ENCODE measurements at places on chromosomes 3 and 15. TPM values are rescaled to one million over a fixed set of nuclear protein-coding genes. Genes with fewer than 3 reads are reported as not detected.
A peak's percentile ranks its signal among the peaks of the same experiment; 100 is the strongest.

- DNase-seq, result no peak
These were observed 19.5 kb downstream of the SECISBP2L start for GRCh38 chr15:49026700-49027099.

GRCh38 chr15:88016406-88016805 is 240.1 kb downstream of the NTRK3 start:
- DNase-seq, result no peak

GRCh38 chr15:67836477-67836876 is 3.4 kb downstream of the RNU6-1 start:
- DNase-seq, result peak; percentile 60

DNA sequence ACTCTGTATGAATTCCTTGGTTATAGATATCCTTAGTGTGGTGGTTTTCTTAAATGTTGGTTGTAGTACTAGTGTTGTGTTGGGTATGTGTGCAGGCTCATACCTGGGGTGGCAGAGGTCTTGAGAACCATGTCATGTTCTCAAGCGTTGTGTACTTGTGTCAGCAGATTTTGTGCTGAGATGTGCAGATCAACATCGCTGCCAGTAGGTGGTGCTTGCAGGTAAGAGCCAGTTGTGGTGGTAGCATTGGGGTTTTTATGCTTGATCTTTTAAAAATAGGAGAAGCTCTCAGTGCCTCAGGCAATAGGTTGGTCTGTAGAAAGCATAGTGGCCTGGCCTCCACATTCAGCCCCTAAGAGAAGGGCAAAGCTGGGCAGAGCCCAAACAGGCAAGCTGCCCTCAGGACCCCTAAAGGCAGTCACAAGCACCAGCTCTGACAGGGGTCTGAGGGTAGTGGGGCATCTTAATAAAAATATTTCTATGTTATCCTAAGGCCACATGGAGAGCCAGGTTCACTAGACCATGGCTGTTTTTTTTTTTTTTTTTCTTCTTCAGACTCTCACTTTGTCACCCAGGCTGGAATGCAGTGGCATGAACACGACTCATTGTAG is 164.0 kb downstream of the IL20RB start:
- DNase-seq, result no peak

DNA sequence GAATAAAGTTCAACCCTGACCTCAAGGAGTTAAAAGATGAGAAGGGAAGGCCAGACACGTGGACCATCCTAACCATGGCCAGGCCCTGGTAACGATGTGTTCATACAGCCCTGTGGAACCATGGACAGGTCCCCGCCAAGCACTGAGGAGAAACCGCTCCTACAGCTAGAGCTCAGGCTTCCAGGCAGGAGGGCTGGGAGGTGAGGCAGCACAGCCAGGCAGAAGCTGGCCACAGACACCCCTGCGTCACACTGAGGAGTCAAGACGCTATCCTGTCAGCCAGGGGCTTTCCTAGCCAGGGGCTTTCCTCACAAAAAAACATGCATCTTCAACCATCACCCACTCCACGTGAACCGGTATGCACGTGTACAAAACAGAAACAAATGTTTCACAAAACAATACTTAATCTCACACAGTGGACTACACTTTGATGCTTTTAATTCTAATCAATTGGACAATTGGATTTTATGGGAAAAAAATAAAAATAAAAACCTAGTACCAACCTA is 73.2 kb downstream of the TBC1D2B start:
- DNase-seq, result no peak

- peak; percentile 69 for DNase-seq
These were observed 794 bp downstream of the ARPP19 start for GRCh38 chr15:52567871-52568600.

DNA sequence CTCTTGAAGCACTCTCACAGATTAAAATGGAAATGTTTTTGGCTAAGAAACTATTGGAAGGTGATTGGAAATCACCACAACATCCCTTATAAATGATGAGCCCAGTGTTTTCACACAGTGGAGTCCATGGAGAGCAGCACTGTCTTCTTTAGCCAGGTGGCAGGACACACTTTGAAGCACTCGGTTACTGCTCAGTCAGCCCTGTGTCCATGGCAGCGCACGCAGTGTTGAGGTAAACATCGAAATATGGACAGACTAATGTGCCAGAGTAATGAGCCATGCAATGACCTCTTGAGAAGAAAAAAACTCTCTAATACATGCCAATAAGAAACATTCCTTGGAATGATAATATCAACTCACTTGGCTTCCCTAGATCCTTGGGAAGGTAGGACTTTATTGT is 66.6 kb downstream of the TGFBR2 start:
- peak; percentile 77 for DNase-seq

The UBE2E2 gene
- not detected for polyA plus RNA-seq

GRCh38 chr3:197406266-197406665 is 107.9 kb upstream of the DLG1 start:
- peak; percentile 19 for DNase-seq

GRCh38 chr15:67089217-67090193 is 24.1 kb downstream of the SMAD3 start:
- DNase-seq, result no peak

GRCh38 chr3:161794551-161794950 is 297.9 kb downstream of the OTOL1 start:
- peak; percentile 66 for DNase-seq

DNA sequence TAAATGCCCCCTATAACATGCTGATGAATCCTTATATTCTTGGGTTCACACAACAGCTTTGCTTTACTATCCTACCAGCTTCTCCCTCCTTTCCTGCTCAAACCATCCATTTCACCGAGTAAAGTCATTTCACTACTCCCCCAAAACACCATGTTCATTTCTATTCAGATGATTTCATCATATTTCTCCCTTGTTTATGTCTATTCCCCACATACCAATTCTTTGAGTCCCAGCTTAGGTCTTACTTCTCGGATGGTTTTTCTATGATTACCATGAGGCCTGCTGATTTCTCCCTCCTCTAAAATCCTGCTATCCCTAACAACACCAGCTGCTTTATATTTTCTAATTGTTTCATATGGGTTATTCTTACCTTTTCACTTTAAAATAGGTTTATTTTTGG is 231.4 kb downstream of the TIGIT start:
- no peak for DNase-seq

- DNase-seq, result no peak
These were observed 925 bp upstream of the PSTPIP1 start for GRCh38 chr15:76994001-76994400.
